Activated naive CD8-positive, alpha-beta T cell treated with anti-CD3 and anti-CD28 coated beads, Interleukin-2, amount 50 U/mL, for 16 hours (primary cell): ENCODE measurements at places on chromosomes 7 and 10.

- DNase-seq: no peak
These were observed 494.4 kb downstream of the XPNPEP1 start for GRCh38 chr10:109428775-109429491.

- DNase-seq: no peak
These were observed 636.0 kb downstream of the LRMDA start for GRCh38 chr10:76067447-76067846.

- no peak for DNase-seq
These were observed 28.9 kb upstream of the STK17A start for GRCh38 chr7:43553999-43554398.

- no peak for DNase-seq
These were observed 24.8 kb upstream of the EIF5AL1 start for GRCh38 chr10:79487296-79488194.

- DNase-seq: no peak
These were observed 161.8 kb upstream of the CACNA2D1 start for GRCh38 chr7:82605247-82605864.

DNA sequence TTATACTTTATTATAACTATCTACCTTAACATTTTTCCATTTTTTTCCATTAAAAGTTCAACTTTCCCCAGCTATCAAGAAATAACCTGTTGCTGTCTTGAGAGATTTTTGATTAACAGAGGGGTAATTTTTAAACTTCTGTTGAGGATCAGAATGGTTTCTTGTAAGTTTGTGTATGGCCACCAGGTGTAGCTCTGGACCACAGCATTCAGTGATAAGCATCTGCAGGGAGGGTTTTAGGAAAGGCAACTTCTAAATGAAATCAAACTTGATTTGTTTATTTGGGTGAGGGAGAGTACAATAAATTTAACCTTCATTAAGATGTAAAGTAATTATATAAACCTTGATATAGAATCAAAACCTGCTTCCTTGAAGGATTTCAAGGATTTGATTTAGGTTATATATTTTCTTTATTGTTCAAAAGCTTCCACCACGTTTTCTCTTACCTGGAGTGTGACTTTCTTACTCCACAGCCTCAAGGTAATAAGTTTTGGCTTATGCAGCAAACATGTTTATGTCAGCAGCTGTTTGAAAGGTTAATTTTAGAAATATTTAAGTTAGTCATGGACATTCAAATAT, 153.3 kb downstream of the STK31 start:
- DNase-seq: no peak

DNA sequence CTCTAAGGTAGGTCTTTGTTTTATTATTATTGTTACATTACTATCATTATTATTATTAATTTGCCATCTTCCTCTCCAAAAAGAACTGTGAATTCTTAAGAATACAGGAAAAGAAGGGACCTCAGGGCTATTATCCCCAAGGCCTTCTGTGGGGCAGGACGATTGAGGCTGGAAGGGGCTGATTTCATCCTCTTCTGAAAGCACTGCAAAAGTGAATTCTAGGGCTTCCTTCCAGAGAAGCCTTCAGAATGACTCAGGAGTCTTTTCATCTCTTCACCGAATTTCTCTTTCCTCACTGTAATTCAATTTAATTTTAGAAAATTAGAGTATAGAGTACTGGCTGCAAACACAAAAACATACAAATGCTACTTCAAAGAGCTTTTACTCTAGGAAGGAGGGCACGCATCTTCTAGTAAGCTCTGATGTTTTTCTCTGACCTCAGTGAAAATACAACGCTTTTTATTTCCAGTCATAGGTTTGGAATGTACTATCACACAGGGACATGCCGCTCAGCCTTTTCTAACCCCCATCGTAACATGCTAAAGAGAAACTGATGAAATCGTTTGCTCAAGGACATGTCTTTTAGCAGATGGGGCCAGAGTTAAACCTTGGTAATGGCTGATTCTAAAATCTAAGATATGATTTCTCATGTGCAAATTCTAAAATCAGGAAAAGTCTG, 280.2 kb upstream of the PITRM1 start:
- DNase-seq: no peak

- no peak for DNase-seq
These were observed 9.8 kb downstream of the TNS3 start for GRCh38 chr7:47572094-47572445.

GRCh38 chr10:62870866-62871265, 54.7 kb upstream of the EGR2 start:
- no peak for DNase-seq
